NCI-H510A (cell line): ENCODE measurements at places on chromosomes 12 and 14.

GRCh38 chr12:60059180-60059579 lies 463.4 kb downstream of the SLC16A7 start:
- no peak for DNase-seq

- DNase-seq, result no peak
These were observed 9.7 kb downstream of the AQP6 start for GRCh38 chr12:49982246-49983087.

DNA sequence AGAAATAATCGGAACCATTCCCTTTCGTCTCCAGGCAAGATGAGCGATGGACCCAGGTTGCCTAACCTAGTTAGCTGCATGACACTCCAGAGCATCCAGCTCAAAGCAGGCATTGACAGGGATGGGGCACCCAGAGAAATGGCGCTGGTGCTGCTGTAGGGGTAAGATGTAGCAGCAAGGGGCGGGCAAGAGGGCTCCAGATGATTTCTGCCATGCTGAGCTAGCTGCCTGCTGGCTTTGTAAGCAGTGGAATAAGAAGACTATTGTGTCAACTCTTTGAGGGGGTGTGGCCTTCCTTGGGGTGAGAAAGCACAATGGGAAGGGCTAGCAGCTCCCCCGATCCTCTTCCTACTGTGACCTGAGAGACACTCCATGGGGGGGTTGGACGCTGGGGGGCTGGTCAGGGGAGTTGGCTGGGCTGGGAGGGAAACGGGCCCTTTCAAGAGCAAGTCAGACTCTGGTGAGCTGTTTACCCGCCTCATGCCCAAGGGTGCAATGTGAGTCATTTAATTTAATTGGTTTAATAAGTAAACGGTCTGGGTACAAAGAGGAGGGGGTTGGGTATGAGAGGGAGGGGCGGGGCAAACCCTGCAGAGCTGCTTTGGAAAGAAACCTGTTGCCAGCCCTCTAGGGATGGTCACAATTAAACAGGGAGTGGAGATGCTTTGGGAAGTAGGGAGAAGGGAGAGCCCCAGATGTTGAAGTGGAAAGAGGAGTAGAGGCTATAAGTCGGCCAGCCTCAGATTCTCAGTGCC lies 50.5 kb downstream of the B4GALNT3 start:
- peak; percentile 76 for DNase-seq

DNA sequence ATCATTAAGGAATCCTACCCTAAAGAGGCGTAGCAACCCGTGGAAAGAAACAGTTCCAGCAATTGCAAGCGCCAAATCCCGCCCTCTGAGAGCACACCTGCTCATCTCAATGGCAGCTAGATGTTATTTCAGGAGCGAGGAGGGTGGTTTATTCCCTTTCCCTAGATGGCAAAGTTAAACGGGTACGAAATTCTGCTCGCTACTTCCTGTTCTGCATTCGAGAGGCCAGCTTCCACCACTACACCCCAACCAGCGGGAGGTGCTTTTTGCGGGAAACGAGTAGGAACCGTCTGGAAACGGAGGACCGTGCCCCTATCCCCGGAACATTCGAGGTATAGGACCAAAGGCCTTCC lies 536 bp downstream of the VPS29 start:
- DNase-seq, result peak; percentile 50

GRCh38 chr12:108378926-108379325 lies 39.8 kb upstream of the CMKLR1 start:
- no peak for DNase-seq
